Panc1 (cell line): ENCODE measurements at places on chromosomes 7 and 10. TPM values are rescaled to one million over a fixed set of nuclear protein-coding genes. Genes with fewer than 3 reads are reported as not detected.
A peak's percentile ranks its signal among the peaks of the same experiment; 100 is the strongest.

- H3K4me3 ChIP-seq, result peak within 1 kb of the TSS; percentile 87
- DNase-seq, result no peak
- no peaks in the 10 kb centered on the region for H3K27me3 ChIP-seq
- H3K4me1 ChIP-seq, result peaks cover 70% of the 10 kb centered on the region
- peak within 1 kb of the TSS; percentile 100 for H3K27ac ChIP-seq
- peaks cover 30% of the 10 kb centered on the region for H3K36me3 ChIP-seq
Observed at GRCh38 chr7:48089046-48090003, at the start of gene UPP1. UPP1 (plus strand) TSS chr7:48089265; CDS start chr7:48094784, 5,519 bp downstream.

GRCh38 chr10:29181936-29182335, 106.9 kb upstream of the LYZL1 start:
- H3K4me1 ChIP-seq, result no peaks in the 10 kb centered on the region
- no peaks in the 10 kb centered on the region for H3K36me3 ChIP-seq
- H3K27ac ChIP-seq, result no peak overlapping the region
- H3K4me3 ChIP-seq, result no peak overlapping the region

DNA sequence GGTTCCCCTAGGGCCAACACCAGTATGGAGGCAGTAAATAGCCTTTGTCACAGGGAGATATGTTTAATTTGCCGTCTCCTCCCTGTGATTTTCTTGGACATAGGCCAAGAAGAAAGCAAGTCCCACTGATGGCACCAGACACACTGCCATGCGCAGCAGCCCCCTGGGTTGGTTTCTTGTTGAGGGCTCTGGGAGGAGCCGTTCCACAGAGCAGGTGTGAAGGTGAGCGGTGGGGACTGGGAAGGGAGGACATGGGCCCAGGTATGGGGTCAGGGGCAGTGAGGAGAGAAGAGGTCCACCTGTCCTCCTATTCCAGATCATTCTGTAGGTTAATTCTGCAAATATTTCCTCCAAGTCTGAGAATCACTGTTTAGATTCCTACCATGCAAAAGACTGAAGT, 376.1 kb downstream of the PLXNA4 start:
- H3K4me1 ChIP-seq, result no peaks in the 10 kb centered on the region
- no peak for DNase-seq
- H3K4me3 ChIP-seq, result no peak overlapping the region
- no peaks in the 10 kb centered on the region for H3K27me3 ChIP-seq

- H3K27ac ChIP-seq, result no peak overlapping the region
- H3K27me3 ChIP-seq, result no peaks in the 10 kb centered on the region; the same call in 1 of the 2 replicates
- no peaks in the 10 kb centered on the region for H3K36me3 ChIP-seq
- H3K4me1 ChIP-seq, result no peaks in the 10 kb centered on the region
Observed at GRCh38 chr10:128465697-128466096, 339.5 kb upstream of the MKI67 start.

DNA sequence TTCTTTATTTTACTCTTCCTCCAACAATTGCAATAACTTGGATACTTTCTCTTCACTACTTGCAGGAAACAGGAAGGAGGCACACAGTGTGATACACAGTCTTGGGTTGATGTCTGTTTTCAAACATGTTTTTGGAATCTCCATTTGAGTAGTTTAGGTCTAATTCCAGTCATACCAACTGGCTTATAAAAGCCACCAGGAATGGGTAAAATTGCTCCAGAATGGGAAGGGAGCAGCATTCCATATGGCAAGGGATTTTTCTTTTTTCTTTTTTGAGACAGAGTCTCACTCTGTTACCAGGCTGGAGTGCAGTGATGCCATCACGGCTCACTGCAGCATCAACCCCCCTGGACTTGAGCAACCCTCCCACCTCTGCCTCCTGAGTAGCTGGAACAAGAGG, 545.1 kb upstream of the GALNT17 start:
- H3K27ac ChIP-seq, result no peak overlapping the region
- H3K4me3 ChIP-seq, result no peak overlapping the region
- DNase-seq, result no peak
- H3K36me3 ChIP-seq, result no peaks in the 10 kb centered on the region
- no peaks in the 10 kb centered on the region for H3K27me3 ChIP-seq
- H3K4me1 ChIP-seq, result no peaks in the 10 kb centered on the region

- peaks cover 29% of the 10 kb centered on the region for H3K4me1 ChIP-seq
- H3K27ac ChIP-seq, result peak overlapping the region; percentile 100
- no peak for DNase-seq
- no peaks in the 10 kb centered on the region for H3K27me3 ChIP-seq
- H3K4me3 ChIP-seq, result peak overlapping the region; percentile 93
Observed at GRCh38 chr7:105009667-105010503, 4.1 kb upstream of the KMT2E start.

DNA sequence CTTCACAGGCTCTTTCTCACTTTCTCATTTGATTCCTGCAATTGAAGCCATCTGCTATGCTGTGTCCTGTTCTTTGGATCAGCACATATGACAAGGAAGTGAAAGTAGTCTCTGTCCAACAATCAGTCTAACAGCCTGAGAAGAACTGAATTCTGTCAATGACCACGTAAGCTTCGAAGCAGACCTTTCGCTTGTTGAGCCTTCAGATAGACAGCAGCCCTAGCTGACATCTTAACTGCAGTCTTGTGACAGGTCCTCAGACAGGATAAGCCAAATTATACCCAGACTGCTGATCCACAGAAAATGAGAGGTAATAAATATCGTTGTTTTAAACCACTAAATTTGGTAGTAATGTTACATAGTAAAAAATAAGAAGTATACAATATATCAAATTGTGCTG, 691.0 kb upstream of the LRRTM3 start:
- no peak for DNase-seq
- no peaks in the 10 kb centered on the region for H3K4me1 ChIP-seq
- no peaks in the 10 kb centered on the region for H3K27me3 ChIP-seq
- no peak overlapping the region for H3K27ac ChIP-seq

- no peak for DNase-seq
- no peak overlapping the region for H3K27ac ChIP-seq
- no peaks in the 10 kb centered on the region for H3K27me3 ChIP-seq
Observed at GRCh38 chr7:50712252-50713122, 70.2 kb downstream of the GRB10 start.

DNA sequence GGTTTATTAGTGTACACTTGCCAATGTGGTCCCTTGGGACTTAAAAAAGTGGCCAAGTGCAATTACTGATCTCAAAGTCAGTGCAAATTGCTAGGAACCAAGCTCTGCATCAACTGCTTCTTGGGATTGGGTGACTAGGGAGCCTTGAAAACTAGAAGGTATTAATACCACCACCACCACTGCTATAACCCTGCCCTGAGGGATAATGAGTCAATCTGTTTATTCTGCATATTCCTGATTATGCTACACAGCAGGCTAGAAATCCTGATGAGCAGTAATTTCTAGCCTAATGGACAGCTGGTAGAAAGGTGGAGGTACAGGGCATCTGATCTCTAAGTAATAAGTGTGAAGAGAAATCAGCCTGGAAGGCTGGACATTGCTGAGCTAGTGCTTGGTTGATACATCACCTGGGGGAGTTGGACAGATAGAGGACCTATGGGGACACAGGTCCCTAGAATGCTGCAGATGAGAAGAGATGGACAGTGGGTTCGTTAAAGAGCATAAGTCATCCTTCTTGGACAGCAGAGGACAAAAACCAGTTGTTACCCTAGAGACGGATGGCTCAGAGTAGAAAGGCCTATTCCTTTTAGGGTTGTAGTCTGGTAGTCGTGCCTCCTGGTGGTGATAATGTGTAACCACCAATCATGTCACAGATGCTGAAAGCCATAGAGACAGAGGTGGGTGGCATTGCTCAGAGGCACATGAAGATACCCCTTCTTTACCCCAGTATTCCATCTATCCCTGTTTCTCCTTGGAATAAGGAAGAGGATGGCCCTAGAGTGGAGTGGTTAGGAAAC, 554.8 kb downstream of the SORCS1 start:
- no peak for DNase-seq
- no peak overlapping the region for H3K4me3 ChIP-seq
- no peak overlapping the region for H3K27ac ChIP-seq
- no peaks in the 10 kb centered on the region for H3K4me1 ChIP-seq

- H3K36me3 ChIP-seq, result no peaks in the 10 kb centered on the region
- DNase-seq, result no peak
- no peak overlapping the region for H3K27ac ChIP-seq
Observed at GRCh38 chr7:37285706-37286453, 162.8 kb downstream of the ELMO1 start.

- no peaks in the 10 kb centered on the region for H3K27me3 ChIP-seq
- DNase-seq, result no peak
- peaks cover 8% of the 10 kb centered on the region for H3K4me1 ChIP-seq
- no peak overlapping the region for H3K27ac ChIP-seq
- no peak overlapping the region for H3K4me3 ChIP-seq
- no peaks in the 10 kb centered on the region for H3K36me3 ChIP-seq
Observed at GRCh38 chr10:343231-344220, 208.3 kb downstream of the ZMYND11 start.

DNA sequence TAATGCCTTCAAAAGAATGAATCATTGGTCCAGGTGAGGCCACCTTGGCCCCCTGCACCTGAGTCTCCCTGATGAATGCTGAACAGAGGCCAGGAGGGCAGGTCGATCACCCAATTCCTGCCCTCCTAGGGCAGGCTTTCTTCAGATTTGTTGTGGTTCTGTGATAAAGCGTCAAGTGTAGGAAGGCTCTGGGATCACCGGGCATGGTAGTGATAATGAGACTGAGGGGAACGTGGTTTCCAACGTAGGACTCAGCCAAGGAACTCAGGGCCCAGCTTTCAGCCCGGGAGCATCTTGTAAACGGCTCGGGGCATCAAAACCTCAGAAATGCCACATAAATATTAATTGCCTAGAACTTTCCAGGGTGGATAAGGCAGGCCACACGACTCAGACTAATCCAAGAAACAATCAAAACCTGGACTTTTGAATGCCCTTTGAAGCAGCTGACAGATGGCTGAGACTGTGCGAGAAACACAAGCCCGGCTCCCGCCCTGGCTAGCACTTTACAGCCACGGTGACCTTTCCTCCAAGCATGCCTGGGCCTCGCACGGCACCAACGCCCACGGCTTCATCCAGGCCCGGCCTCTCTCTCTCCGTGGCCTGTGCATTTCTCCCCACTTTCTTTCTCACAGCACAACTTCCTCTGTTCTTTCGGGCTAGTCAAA, 239.3 kb upstream of the GRB10 start:
- no peak overlapping the region for H3K4me3 ChIP-seq
- no peaks in the 10 kb centered on the region for H3K27me3 ChIP-seq
- H3K36me3 ChIP-seq, result no peaks in the 10 kb centered on the region
- no peaks in the 10 kb centered on the region for H3K4me1 ChIP-seq
- DNase-seq, result no peak

DNA sequence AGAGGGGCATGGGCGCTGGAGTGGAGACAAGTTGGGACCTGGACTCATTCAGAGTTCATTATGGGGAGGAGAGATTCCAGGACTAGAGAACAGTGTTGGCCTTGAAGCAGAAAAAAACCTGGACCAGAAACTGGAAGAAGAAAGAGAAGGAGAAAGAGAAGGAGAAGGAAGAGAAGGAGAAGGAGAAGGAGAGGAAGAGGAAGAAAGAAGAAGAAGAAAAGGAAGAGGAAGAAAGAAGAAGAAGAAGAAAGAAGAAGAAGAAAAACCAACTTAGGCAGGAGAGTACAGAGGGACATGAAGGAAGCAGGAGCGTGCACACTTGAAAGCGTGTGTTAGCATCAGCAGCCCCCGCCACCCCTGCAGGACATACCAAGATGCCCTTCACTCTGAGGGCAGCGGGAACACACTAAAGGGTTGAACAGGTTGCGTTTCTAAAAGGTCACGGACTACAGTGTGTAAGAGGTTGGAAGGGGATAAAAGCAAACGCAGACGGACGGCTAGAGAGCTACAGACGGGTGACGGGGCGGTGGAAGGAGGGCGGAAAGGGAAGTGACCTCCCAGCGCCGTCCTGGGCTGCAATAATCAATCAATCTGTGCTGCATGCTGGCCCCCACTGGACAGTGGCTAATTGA, 95.3 kb downstream of the SEC61G start:
- H3K36me3 ChIP-seq, result no peaks in the 10 kb centered on the region
- H3K4me3 ChIP-seq, result peak overlapping the region; percentile 51
- no peak for DNase-seq
- peaks cover 30% of the 10 kb centered on the region for H3K27me3 ChIP-seq

- no peak overlapping the region for H3K27ac ChIP-seq
- DNase-seq, result no peak
- H3K4me3 ChIP-seq, result no peak overlapping the region
- H3K4me1 ChIP-seq, result no peaks in the 10 kb centered on the region
- H3K27me3 ChIP-seq, result no peaks in the 10 kb centered on the region
Observed at GRCh38 chr7:130135208-130136205, 65.2 kb downstream of the KLHDC10 start.

GRCh38 chr7:74173491-74173865, 678 bp upstream of the EIF4H start:
- peak overlapping the region; percentile 98 for H3K27ac ChIP-seq
- H3K36me3 ChIP-seq, result peaks cover 14% of the 10 kb centered on the region
- DNase-seq, result no peak
- H3K4me3 ChIP-seq, result peak overlapping the region; percentile 88
- no peaks in the 10 kb centered on the region for H3K27me3 ChIP-seq
- H3K4me1 ChIP-seq, result peaks cover 26% of the 10 kb centered on the region

- H3K27me3 ChIP-seq, result no peaks in the 10 kb centered on the region
- no peak overlapping the region for H3K4me3 ChIP-seq
- H3K4me1 ChIP-seq, result no peaks in the 10 kb centered on the region
- H3K36me3 ChIP-seq, result no peaks in the 10 kb centered on the region
Observed at GRCh38 chr7:74443543-74444247, 10.0 kb upstream of the GTF2IRD1 start.

- H3K27me3 ChIP-seq, result no peaks in the 10 kb centered on the region
- peak overlapping the region; percentile 26 for H3K27ac ChIP-seq
- DNase-seq, result no peak
- H3K4me3 ChIP-seq, result peak overlapping the region; percentile 6
- H3K4me1 ChIP-seq, result peaks cover 35% of the 10 kb centered on the region
Observed at GRCh38 chr7:157299613-157300368, 37.0 kb upstream of the DNAJB6 start.

The TRAPPC14 gene
- total RNA-seq, result 33.2 TPM

The PAX2 gene
- 72.3 TPM for total RNA-seq

The SPOCK2 gene
- 4.8 TPM for total RNA-seq

The STEAP2 gene
- 4.1 TPM for total RNA-seq

The TAS2R3 gene
- 0.49 TPM for total RNA-seq

The GPNMB gene
- total RNA-seq, result 2.1 TPM

The KLF14 gene
- total RNA-seq, result 0.39 TPM

The EGR2 gene
- 0.82 TPM for total RNA-seq

The AKR1C1 gene
- 0.31 TPM for total RNA-seq

The SLC16A12 gene
- total RNA-seq, result not detected

The SFRP4 gene
- total RNA-seq, result 0.74 TPM
